ENCODE measurements at places on chromosomes 2 and 18. TPM values are rescaled to one million over a fixed set of nuclear protein-coding genes. Genes with fewer than 3 reads are reported as not detected.

The TPO gene
- total RNA-seq = not detected

The APCDD1 gene
- total RNA-seq = 1.8 TPM

The NTSR2 gene
- not detected for total RNA-seq

The KCNG3 gene
- total RNA-seq = not detected

The C2orf66 gene
- 0.36 TPM for total RNA-seq

The DYNAP gene
- total RNA-seq = not detected

The HPCAL1 gene
- total RNA-seq = 57.2 TPM

The RAX gene
- not detected for total RNA-seq

The SP140L gene
- total RNA-seq = 15.6 TPM

The ITGA4 gene
- total RNA-seq = 9.0 TPM

The MALL gene
- total RNA-seq = 4.4 TPM

The OXER1 gene
- total RNA-seq = not detected

The POMC gene
- 0.59 TPM for total RNA-seq

The REG3G gene
- not detected for total RNA-seq

The LINC00305 gene
- not detected for total RNA-seq
